ENCODE measurements at places on chromosomes 12 and 14. TPM values are rescaled to one million over a fixed set of nuclear protein-coding genes. Genes with fewer than 3 reads are reported as not detected.
A peak's percentile ranks its signal among the peaks of the same experiment; 100 is the strongest.

Gene SERPINA12
- not detected for total RNA-seq

GRCh38 chr12:50788561-50788960, 24.7 kb downstream of the ATF1 start:
- H3K4me1 ChIP-seq = peaks cover 21% of the 10 kb centered on the region
- H3K27ac ChIP-seq = no peak overlapping the region
- H3K36me3 ChIP-seq = no peaks in the 10 kb centered on the region
- no peak overlapping the region for H3K4me3 ChIP-seq

GRCh38 chr12:49015196-49015595, 3.4 kb downstream of the PRKAG1 start:
- H3K36me3 ChIP-seq = peaks cover 31% of the 10 kb centered on the region
- H3K4me3 ChIP-seq = no peak overlapping the region

DNA sequence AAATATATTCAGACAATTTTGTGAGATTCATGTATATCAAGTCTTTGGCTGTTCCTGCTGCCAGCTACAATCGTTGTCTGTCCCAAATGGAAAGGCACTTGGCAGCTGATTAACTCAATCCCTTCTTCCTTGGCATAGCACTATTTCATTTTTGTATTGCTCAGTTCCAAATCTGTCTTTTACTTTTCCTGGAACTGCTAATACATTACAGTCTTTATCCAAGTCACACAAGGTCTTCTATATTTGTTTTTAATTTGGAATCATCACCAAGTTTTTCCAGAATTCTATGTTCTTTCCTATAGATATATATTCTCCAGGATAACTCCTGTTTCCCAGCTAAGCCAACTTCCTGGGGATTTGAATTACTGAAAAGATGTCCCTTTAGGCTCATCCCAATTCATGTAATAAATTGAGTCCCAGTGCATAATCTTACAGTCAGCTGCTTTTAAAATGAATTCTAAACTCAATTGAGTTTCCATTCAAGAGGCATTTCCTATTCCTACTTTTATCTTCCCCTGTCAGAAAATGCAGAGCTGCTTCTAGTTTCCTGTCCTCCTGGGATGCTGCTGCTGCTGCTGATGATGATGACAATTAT, 45.9 kb downstream of the DYRK2 start:
- H3K4me1 ChIP-seq = no peaks in the 10 kb centered on the region
- no peak overlapping the region for H3K27ac ChIP-seq
- no peak for DNase-seq
- H3K27me3 ChIP-seq = no peaks in the 10 kb centered on the region

Gene DACT1
- total RNA-seq = 2.9 TPM

DNA sequence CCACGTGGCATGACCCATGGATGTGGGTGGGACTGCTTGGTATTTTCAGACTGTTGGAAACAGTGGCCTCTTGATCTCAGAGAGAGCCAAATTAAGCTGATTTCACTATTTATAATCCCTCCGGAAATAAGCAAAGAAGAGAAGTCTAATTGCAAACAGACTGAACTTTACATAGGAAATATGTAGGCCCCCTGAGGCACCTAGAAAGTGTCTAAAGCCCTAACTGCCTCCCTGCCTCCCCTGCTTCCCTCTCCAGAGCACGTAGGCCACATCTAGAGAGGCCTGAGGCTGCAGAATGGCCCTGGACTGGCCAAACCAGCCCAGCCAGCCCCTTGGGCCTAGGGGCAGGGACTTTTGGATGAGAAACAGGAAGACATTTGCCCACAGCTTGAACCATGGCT, 123.8 kb downstream of the ZFP36L1 start:
- peaks cover 60% of the 10 kb centered on the region for H3K4me1 ChIP-seq
- H3K36me3 ChIP-seq = no peaks in the 10 kb centered on the region
- no peak overlapping the region for H3K4me3 ChIP-seq
- peak overlapping the region; percentile 76 for H3K27ac ChIP-seq
- H3K27me3 ChIP-seq = no peaks in the 10 kb centered on the region

Gene PPP1R1A
- total RNA-seq = 78.8 TPM

Gene CPNE6
- total RNA-seq = not detected

- no peaks in the 10 kb centered on the region for H3K4me1 ChIP-seq
- H3K27ac ChIP-seq = no peak overlapping the region
- no peaks in the 10 kb centered on the region for H3K36me3 ChIP-seq
- H3K27me3 ChIP-seq = no peaks in the 10 kb centered on the region
- no peak for DNase-seq
Observed at GRCh38 chr14:88232771-88233170, 90.3 kb downstream of the KCNK10 start.

DNA sequence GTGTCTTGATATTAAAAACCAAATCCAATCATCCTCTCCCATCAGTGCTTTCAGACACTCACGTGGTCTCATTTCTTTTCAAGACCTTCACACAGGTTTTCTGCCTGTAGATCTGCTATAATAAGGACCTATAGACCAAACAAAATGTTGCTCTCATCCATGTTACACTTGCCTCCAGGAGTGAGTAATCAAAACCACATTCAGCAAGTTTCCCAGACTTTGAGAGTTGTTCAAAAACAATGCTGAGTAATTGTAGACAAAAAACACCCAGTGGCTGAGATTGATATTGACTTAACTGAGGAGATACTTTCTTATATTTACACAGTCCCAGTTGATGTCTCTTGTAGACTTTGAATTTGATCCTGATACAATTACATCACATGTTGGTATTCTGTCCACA, 383.1 kb downstream of the TMEM132D start:
- no peak for DNase-seq
- H3K4me3 ChIP-seq = no peak overlapping the region
- H3K27ac ChIP-seq = no peak overlapping the region
- H3K36me3 ChIP-seq = no peaks in the 10 kb centered on the region
- H3K27me3 ChIP-seq = no peaks in the 10 kb centered on the region

Gene PLCZ1
- not detected for total RNA-seq

- H3K27ac ChIP-seq = no peak overlapping the region
- H3K36me3 ChIP-seq = peaks cover 37% of the 10 kb centered on the region
- no peak overlapping the region for H3K4me3 ChIP-seq
- H3K27me3 ChIP-seq = no peaks in the 10 kb centered on the region
- no peaks in the 10 kb centered on the region for H3K4me1 ChIP-seq
- no peak for DNase-seq
Observed at GRCh38 chr12:20757-21156, 45.8 kb upstream of the IQSEC3 start.

Gene TAPBPL
- total RNA-seq = 87.5 TPM

DNA sequence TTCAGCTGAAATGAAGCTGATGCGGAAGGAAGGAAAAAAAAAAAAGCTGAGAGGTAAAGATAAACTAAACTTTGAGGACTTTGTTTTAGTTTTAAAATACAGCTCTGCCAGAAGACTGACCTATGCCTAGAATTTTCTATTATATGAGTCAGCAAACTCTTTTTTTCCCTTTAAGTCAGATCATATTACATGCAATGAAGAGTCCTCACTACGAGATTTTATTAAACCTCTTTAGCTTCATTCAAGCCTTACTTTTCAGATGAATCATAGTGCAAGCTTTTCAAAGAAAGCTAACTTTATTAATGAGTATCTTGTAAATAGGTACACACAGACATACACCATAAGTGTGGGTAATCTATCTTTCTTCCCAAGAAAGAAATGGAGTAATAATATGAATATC, 57.8 kb upstream of the FSCB start:
- no peaks in the 10 kb centered on the region for H3K4me1 ChIP-seq
- no peaks in the 10 kb centered on the region for H3K27me3 ChIP-seq
- H3K27ac ChIP-seq = no peak overlapping the region

DNA sequence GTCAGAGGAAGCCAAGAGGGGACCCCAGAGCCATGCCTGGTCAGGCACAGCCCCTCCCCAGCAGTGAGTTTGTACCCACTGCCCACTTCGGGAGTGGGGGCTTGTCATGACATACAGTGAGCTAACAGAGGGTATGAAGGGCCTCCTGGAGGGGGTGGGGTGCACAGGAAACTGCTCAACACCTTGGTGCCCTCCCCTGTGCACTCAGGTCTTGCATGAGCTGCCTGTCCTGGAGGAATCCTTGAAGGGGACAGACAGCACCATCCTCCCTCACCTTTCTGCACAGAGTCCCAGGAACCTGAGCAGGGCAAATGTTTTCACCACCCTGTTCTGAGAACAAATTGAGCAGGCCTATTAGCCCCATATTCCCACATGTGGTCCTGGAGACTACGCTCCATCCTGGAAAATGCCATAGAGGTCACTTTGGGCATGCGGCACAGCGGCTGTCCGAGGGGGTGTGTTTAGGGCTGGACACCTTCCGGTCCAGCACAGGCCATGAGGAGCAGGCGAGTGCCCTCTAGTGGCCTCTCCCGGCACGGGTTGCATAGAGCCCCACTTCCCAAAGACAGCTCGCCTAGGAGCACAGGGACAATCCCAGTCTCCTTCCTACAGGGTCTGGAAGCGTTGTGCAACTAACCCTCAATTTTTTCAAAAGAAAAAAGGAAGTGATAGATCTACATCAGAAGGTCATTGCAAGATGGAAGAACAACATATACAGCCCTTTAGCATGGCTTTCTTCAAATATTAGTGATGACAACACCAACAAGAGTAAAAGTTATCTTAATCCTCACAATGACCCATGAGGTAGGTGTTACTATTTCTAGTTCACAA, 31.9 kb upstream of the ZFP36L1 start:
- peaks cover 19% of the 10 kb centered on the region for H3K4me1 ChIP-seq
- peak; percentile 87 for DNase-seq
- H3K27me3 ChIP-seq = no peaks in the 10 kb centered on the region
- no peak overlapping the region for H3K4me3 ChIP-seq

Gene NRL
- total RNA-seq = not detected

DNA sequence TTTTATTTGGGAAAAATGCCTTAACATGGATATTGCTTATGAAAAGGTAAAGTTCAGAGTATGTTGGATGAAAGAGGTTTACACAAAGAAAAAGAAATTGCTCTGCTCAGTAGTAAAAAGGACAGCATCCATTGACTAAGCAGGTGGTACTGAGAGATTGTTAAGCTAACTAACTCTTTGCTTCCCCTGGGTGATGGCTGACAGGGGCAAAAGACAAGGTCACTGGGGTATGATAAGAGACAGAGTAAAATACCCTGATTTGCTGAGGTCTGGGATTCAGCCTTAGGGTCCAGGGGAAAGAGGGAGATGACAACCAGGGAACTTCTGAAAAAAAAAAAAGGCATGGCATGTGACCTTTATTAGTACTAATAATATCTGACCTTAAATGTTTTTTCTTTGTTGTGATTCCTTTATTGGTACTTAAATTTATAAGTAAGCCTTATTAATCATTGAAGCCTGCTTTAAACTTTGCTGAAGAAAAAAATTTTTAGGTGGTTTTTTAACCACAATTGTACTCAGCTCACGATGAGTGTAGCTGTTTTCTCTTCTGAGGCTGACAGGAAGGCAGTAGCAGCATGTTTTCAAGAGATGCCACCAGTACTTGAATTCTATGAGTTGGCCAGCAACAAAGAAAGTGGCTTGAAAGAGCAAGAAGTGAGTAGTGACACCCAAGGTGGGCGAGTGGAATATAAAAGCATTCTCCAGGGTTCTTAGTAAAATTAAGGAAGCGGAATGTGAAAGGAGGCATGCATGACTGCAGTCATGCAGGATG, 43.7 kb upstream of the KITLG start:
- no peak for DNase-seq
- H3K36me3 ChIP-seq = no peaks in the 10 kb centered on the region
- H3K27me3 ChIP-seq = no peaks in the 10 kb centered on the region
- peaks cover 19% of the 10 kb centered on the region for H3K4me1 ChIP-seq

Gene DPF3
- 113 TPM for total RNA-seq

Gene ANKRD33
- total RNA-seq = not detected

Gene BDKRB1
- total RNA-seq = not detected

DNA sequence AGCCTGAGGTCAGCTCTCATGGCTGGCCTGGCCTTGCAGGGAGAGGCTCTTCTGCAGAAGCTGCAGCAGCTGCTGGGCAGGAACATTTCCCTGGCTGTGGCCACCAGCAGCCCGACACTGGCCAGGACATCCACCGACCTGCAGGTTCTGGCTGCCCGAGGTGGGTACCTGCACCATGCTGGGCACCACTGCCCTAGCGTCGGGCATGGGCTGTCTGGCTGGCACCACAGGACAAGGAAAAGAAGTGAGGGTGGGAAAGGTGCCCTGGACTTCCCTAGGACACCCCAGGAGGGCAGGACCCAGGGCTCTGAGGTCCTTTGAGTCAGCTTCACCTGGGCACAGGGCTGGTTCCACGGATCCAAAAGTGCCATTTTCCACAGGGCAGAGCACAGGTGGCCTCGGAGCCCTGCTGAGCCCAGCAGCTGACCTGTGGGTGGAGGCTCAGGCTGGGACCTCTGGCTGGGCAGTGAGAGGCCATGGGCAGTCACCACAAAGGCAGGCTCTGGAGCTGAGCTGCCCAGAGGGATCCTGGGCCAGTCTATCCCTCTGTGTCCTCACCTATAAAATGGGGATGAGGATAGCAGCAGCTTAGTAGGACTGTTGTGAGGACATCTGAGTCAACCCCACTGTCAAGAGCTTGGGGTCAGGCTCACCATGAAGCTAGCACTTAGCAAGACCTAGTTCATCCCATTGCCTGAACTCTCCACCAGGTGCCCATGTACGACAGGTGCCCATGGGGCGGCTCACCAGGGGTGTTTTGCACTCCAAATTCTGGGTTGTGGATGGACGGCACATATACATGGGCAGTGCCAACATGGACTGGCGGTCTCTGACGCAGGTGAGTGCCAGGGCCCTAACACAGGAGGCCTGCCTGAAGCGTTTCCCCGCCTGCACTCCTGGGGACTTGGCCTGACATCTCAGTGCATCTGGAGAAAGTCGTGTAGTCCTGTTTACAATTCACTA, 4.9 kb downstream of the PLD4 start:
- H3K27me3 ChIP-seq = no peaks in the 10 kb centered on the region
- H3K36me3 ChIP-seq = no peaks in the 10 kb centered on the region
- H3K4me3 ChIP-seq = no peak overlapping the region
- no peak overlapping the region for H3K27ac ChIP-seq

Gene RASAL1
- total RNA-seq = 62.0 TPM

Gene ADAMTS20
- 0.55 TPM for total RNA-seq

Gene OR6J1
- total RNA-seq = not detected

Data from stomach (tissue), 19 donors.